ENCODE measurements at places on chromosomes 3 and 15.

- H3K4me1 ChIP-seq = peaks cover 3% of the 10 kb centered on the region
- no peak for DNase-seq
Measured at GRCh38 chr15:38562278-38562677, 2.3 kb downstream of the RASGRP1 start.

GRCh38 chr15:70283511-70283910 lies 185.8 kb upstream of the TLE3 start:
- no peak overlapping the region for H3K4me3 ChIP-seq
- H3K36me3 ChIP-seq = no peaks in the 10 kb centered on the region
- no peak for DNase-seq
- no peaks in the 10 kb centered on the region for H3K4me1 ChIP-seq

- no peak overlapping the region for H3K27ac ChIP-seq
- H3K4me1 ChIP-seq = no peaks in the 10 kb centered on the region
- DNase-seq = no peak
- no peaks in the 10 kb centered on the region for H3K27me3 ChIP-seq
- H3K36me3 ChIP-seq = no peaks in the 10 kb centered on the region
- no peak overlapping the region for H3K4me3 ChIP-seq
Measured at GRCh38 chr3:144237351-144237750, 265.7 kb downstream of the DIPK2A start.

GRCh38 chr3:72487946-72488737 lies 360.1 kb downstream of the SHQ1 start:
- peaks cover 15% of the 10 kb centered on the region for H3K4me1 ChIP-seq
- H3K27ac ChIP-seq = no peak overlapping the region
- H3K36me3 ChIP-seq = no peaks in the 10 kb centered on the region
- DNase-seq = no peak
- no peak overlapping the region for H3K4me3 ChIP-seq

- no peak overlapping the region for H3K27ac ChIP-seq
- no peak overlapping the region for H3K4me3 ChIP-seq
- H3K27me3 ChIP-seq = no peaks in the 10 kb centered on the region
- peaks cover 2% of the 10 kb centered on the region for H3K4me1 ChIP-seq
- peak; percentile 31 for DNase-seq
Measured at GRCh38 chr3:171614318-171614921, 154.2 kb upstream of the TNIK start.

GRCh38 chr3:164377466-164377865 lies 700.8 kb downstream of the SI start:
- H3K27ac ChIP-seq = no peak overlapping the region
- no peaks in the 10 kb centered on the region for H3K36me3 ChIP-seq
- H3K4me3 ChIP-seq = no peak overlapping the region

GRCh38 chr3:4986782-4987537 lies 7.7 kb downstream of the BHLHE40 start:
- peak overlapping the region; percentile 24 for H3K4me3 ChIP-seq
- DNase-seq = peak; percentile 85
- H3K36me3 ChIP-seq = no peaks in the 10 kb centered on the region
- H3K4me1 ChIP-seq = peaks cover 9% of the 10 kb centered on the region
- H3K27ac ChIP-seq = no peak overlapping the region

DNA sequence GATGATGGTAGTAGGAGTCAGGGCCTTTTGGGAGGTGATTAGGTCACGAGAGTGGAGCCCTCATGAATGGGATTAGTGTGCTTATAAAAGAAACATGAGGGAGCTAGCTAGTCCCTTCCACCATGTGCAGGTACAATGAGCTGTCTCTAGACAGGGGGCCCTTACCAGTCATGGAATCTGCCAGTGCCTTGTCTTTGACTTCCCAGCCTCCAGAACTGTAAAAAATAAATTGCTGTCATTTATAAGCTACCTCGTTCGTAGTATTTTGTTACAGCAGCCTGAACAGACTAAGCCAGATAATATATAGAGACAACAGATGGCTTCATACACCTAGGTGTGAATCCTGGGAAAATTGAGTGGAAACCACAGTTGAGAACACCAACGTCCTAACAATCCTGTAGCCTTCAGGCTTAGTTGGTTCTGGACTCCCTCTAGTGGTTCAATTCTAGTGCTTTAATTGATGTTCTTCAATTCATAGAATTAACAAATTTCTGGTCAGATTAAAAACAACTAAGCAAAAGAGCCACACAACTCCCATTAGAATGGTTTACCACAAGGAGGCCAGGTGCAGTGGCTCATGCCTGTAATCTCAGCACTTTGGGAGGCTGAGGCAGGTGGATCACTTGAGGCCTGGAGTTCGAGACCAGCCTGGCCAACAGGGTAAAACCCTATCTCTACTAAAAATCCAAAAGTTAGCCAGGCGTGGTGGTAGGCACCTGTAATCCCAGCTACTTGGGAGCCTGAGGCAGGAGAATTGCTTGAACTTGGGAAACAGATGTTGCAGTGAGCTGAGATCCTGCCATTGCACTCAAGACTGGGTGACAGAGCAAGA lies 21.3 kb upstream of the GATM start:
- no peak overlapping the region for H3K4me3 ChIP-seq
- peaks cover 10% of the 10 kb centered on the region for H3K36me3 ChIP-seq
- H3K4me1 ChIP-seq = peaks cover 10% of the 10 kb centered on the region
- H3K27ac ChIP-seq = no peak overlapping the region
- peak; percentile 18 for DNase-seq

- peaks cover 51% of the 10 kb centered on the region for H3K36me3 ChIP-seq
- H3K27me3 ChIP-seq = no peaks in the 10 kb centered on the region
- DNase-seq = no peak
- H3K27ac ChIP-seq = no peak overlapping the region
- H3K4me1 ChIP-seq = peaks cover 8% of the 10 kb centered on the region
Measured at GRCh38 chr3:48446043-48446424, 503 bp upstream of the ATRIP start.

DNA sequence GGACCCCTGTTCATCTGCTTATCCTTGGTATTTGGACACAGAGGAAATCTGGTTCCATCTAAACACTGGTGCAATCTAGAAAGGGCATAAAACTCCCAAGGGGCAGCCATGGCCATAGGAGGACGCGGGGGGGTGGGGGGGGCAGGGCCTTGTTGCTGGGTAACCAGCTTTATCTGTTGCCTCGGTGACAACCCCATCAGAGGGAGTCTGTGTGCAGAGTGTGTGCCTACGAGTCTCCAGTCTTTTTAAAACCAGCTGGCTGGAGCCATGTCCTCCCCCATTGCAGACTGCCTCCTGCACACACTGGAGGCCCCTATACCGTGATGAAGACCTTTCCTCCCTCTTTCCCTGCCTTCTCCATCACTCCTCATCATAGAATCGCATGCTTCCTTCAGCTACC lies 26.4 kb upstream of the CORO2B start:
- H3K4me1 ChIP-seq = no peaks in the 10 kb centered on the region
- no peaks in the 10 kb centered on the region for H3K36me3 ChIP-seq
- H3K27me3 ChIP-seq = peaks cover 20% of the 10 kb centered on the region
- H3K4me3 ChIP-seq = no peak overlapping the region

DNA sequence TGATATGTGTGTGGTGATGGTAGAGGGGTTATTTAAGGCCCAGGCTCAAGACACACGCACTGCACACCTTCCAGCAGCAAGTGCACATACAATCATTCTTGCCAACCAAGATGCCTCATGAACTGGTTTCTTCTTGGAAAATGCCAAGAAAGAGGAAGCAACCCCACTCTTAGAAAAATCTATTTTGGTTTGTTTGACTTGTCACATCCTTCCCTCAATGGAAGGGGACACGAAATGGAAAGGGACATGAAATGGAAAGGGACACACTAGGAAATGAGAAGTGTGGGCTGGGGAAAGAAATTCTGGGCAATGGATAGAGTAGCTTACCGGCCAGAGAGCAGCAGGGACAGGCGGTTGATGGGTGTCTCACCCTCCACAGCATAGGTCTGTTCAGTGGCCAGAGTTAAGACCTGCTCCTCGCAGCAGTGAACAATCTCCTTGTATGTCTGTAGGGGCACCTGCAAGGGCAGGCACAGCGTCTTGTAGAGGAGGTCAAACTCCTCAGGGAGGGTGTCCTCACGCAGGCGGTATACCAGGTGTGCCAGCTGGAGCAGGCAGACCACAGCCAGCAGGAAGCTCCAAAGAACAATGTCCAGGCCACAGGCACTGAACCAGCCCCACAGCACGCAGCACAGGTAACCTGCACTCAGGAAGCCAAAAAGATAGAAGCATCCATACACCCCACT lies 640 bp downstream of the POPDC2 start:
- no peak overlapping the region for H3K27ac ChIP-seq
- H3K27me3 ChIP-seq = no peaks in the 10 kb centered on the region
- H3K4me1 ChIP-seq = no peaks in the 10 kb centered on the region

DNA sequence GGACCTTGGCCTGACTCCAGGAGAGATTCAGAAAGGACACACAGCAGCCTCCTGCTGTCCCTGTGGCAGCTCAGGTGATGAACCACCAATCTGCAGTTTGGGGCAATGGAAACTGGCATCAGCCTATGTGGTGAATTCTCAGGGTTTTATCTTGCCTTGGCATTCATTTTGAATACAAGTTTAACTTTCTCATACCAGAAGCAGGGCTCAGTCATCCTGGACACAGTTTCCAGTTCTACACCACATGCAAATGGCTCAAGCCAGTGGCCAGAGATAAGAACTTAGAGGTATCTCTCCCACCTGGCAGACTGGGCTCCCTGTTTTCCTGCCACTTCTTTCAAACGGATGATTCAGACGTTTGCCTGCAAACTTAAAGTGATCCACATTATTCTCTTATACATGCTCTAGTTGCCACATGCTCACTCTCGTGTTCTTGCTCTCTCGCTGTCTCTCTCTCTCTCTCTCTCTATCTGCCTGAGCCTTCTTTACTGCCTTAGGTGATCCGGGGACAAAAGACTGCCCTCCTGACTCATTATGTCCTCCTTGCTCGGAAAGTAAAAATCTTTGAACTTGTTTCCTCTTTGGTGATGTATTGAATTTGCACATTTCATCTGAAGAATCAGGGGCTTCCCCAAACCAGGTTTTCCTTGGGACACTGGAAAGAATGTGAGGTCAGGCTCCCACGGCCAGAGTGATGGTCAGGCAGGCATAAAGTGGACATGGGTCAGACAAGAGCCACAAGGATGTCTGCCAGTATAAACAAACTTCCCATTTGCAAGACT lies 99.6 kb upstream of the STT3B start:
- H3K4me1 ChIP-seq = no peaks in the 10 kb centered on the region
- no peaks in the 10 kb centered on the region for H3K27me3 ChIP-seq
- H3K27ac ChIP-seq = no peak overlapping the region
- H3K4me3 ChIP-seq = no peak overlapping the region

DNA sequence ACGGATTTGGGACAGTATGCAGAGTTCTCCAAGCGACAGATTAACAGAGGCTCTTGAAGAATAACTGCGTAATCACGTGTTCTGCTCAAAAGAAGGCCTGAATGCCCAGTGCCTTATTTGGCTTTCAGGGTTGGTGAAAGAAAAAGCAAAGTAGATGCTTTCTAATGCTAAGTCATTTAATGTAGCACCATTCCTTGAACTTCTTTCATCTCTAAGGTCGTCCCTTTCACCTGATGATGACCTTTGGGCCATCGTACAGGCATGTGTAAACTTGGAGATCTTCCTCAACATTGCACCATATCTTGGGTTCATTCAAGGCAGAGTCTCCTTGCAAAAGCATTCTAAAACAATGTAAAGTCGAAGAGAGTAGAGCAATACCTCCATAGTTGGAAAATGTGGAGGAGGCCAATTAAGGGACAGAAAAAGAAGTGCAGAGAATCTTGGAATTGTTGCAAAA lies 48.9 kb downstream of the TMEM44 start:
- DNase-seq = no peak
- peaks cover 2% of the 10 kb centered on the region for H3K4me1 ChIP-seq
- no peak overlapping the region for H3K27ac ChIP-seq
- no peaks in the 10 kb centered on the region for H3K27me3 ChIP-seq
- peaks cover 12% of the 10 kb centered on the region for H3K36me3 ChIP-seq

- no peak overlapping the region for H3K27ac ChIP-seq
- no peaks in the 10 kb centered on the region for H3K36me3 ChIP-seq
- H3K27me3 ChIP-seq = no peaks in the 10 kb centered on the region
Measured at GRCh38 chr3:184050217-184050847, 2.5 kb upstream of the HTR3C start.

DNA sequence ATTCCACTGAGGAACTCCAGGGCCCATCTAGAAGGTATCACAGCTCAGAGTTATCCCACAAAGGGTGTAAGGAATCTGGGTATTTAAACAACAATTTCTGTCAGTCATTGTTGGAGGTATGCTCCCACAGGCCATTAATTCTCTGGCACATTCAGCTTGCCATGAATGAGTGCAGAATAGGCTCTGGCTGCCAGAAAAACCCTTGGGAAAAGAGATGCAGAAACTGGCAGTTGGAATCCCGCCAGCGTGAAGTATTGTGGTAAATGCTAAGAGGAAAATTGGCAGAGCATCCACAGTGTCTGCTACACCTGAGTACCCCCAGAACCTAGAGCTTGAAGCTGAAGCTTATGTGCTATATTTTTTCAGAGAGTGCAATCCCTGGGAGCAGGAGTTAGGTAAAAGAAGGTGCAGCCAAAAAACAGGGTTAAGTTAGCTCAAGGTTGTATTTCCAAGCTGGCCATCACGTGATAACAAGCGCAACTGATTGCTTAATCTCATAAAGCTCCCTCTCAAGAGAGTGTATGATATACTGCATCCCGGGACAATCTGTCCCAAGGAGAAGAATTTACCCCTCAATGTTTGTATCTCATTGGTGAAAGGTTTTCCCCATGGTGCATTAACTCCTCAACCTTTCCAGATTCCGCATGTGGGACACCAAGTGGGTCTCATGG lies 94.2 kb upstream of the ACP3 start:
- H3K27me3 ChIP-seq = no peaks in the 10 kb centered on the region
- no peak overlapping the region for H3K27ac ChIP-seq
- no peaks in the 10 kb centered on the region for H3K4me1 ChIP-seq
- DNase-seq = peak; percentile 4
- H3K4me3 ChIP-seq = no peak overlapping the region
- H3K36me3 ChIP-seq = no peaks in the 10 kb centered on the region

- H3K27ac ChIP-seq = no peak overlapping the region
- no peaks in the 10 kb centered on the region for H3K36me3 ChIP-seq
- H3K4me3 ChIP-seq = no peak overlapping the region
- DNase-seq = no peak
- no peaks in the 10 kb centered on the region for H3K4me1 ChIP-seq
Measured at GRCh38 chr3:131688370-131688769, 185.6 kb upstream of the MRPL3 start.

- no peaks in the 10 kb centered on the region for H3K4me1 ChIP-seq
- H3K4me3 ChIP-seq = no peak overlapping the region
- H3K27me3 ChIP-seq = no peaks in the 10 kb centered on the region
- no peak overlapping the region for H3K27ac ChIP-seq
- no peaks in the 10 kb centered on the region for H3K36me3 ChIP-seq
- no peak for DNase-seq
Measured at GRCh38 chr3:179288845-179289244, 34.0 kb upstream of the ZNF639 start.

- H3K27me3 ChIP-seq = no peaks in the 10 kb centered on the region
- no peak for DNase-seq
- H3K27ac ChIP-seq = no peak overlapping the region
- H3K36me3 ChIP-seq = no peaks in the 10 kb centered on the region
Measured at GRCh38 chr3:151856118-151856517, 17.3 kb upstream of the SUCNR1 start.

GRCh38 chr3:13518516-13518953 lies 30.4 kb upstream of the FBLN2 start:
- H3K4me3 ChIP-seq = no peak overlapping the region
- no peaks in the 10 kb centered on the region for H3K36me3 ChIP-seq
- no peaks in the 10 kb centered on the region for H3K27me3 ChIP-seq
- H3K4me1 ChIP-seq = peaks cover 5% of the 10 kb centered on the region
- no peak for DNase-seq
- no peak overlapping the region for H3K27ac ChIP-seq

- no peak overlapping the region for H3K4me3 ChIP-seq
- no peaks in the 10 kb centered on the region for H3K27me3 ChIP-seq
- no peak for DNase-seq
- H3K27ac ChIP-seq = no peak overlapping the region
Measured at GRCh38 chr3:32597656-32598055, 27.0 kb upstream of the DYNC1LI1 start.

GRCh38 chr15:38517312-38517975 lies 47.2 kb downstream of the RASGRP1 start:
- H3K27me3 ChIP-seq = no peaks in the 10 kb centered on the region
- no peaks in the 10 kb centered on the region for H3K36me3 ChIP-seq
- no peaks in the 10 kb centered on the region for H3K4me1 ChIP-seq
- no peak overlapping the region for H3K4me3 ChIP-seq

Data from neuronal stem cell (in vitro differentiated cells).